Activated naive CD4-positive, alpha-beta T cell treated with anti-CD3 and anti-CD28 coated beads for 36 hours (primary cell): ENCODE measurements at places on chromosomes 4 and X. TPM values are rescaled to one million over a fixed set of nuclear protein-coding genes. Genes with fewer than 3 reads are reported as not detected.
A peak's percentile ranks its signal among the peaks of the same experiment; 100 is the strongest.

DNA sequence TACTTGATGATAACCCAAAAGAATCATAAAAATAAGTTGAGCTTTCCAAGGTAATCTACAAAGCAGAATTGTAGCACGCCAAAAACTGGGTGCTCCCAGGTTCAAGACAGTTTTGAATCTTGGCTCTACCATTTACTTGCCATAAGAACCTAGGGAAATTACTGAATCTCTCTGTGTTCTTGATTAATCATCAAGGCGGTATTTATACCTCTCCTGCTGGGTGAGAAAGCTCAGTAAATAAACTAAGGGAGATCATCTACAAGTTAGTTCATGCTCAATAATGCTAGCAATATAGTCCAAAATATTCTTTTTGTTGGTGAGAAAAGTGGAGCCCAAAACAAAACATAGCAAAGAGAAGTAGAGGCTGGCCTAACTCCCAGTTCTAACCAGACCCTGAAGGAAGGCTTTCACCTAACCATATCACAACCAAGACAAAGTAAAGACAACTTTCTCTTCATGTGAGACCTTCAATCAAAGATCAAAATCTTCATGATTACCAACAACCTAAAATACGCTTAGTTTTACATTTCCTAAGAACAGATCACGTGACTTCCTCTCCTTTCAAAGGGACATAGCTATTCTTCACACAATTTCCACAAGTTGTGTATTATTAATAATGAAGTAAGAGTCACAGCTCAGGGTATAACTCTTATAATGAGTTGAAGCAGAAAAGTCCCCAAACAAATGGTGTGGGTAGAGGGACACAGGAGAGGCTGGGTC is 34.4 kb downstream of the TNIP3 start:
- no peaks in the 10 kb centered on the region for H3K27me3 ChIP-seq
- no peak overlapping the region for H3K27ac ChIP-seq
- H3K4me3 ChIP-seq = no peak overlapping the region
- DNase-seq = no peak

DNA sequence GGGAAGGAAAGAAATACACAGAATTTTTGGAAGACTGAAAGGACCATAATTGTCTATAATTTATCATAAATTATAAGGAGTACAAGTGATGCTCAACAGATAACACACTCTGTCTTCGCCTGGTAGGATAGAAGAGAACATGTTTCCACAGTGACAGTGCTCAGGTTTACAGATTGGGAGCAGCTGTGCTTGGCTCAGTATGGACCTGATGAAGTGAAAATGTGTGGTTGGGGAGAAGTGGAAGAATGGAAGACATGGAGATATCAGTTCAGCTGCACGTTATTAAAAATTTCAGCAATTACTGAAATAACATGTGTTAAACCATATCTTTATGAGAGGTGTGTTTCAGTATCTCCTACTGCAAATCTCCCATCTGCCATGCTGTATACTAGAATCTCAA is 90.6 kb downstream of the TLL1 start:
- no peaks in the 10 kb centered on the region for H3K27me3 ChIP-seq
- no peaks in the 10 kb centered on the region for H3K36me3 ChIP-seq
- no peak for DNase-seq
- H3K4me1 ChIP-seq = no peaks in the 10 kb centered on the region
- no peak overlapping the region for H3K4me3 ChIP-seq
- no peak overlapping the region for H3K27ac ChIP-seq

- H3K27me3 ChIP-seq = peaks cover 46% of the 10 kb centered on the region
- peak within 1 kb of the TSS; percentile 58 for H3K4me3 ChIP-seq
- no peaks in the 10 kb centered on the region for H3K36me3 ChIP-seq
These were observed at the start of gene JAKMIP1 for GRCh38 chr4:6200011-6200921. JAKMIP1 (minus strand) TSS chr4:6200549; CDS start chr4:6112850, 87,699 bp downstream.

DNA sequence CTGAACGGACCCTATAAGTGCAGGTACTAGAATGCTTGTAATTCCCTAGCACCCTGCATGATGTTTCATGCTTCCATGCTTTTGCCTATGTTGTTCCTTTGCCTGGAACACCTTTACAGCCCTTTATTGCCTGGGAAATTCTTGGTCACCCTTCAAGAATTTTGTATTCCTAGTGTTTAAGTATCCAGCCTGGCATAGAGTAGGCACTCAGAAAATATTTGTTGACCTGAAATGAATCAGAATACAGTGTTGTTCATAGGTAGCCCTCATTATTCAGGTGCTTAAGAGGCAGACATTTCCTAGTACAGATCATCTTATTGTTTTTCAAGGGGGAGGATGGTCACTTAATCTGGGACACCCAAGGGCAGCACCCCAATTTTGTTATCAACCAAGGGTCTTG is 75.3 kb downstream of the AKAP4 start:
- H3K4me1 ChIP-seq = no peaks in the 10 kb centered on the region
- H3K27me3 ChIP-seq = peaks cover 6% of the 10 kb centered on the region
- H3K27ac ChIP-seq = no peak overlapping the region
- no peak overlapping the region for H3K4me3 ChIP-seq

MAGEA11 gene
- total RNA-seq = not detected

PASD1 gene
- total RNA-seq = not detected

TENM3 gene
- total RNA-seq = not detected

DNA sequence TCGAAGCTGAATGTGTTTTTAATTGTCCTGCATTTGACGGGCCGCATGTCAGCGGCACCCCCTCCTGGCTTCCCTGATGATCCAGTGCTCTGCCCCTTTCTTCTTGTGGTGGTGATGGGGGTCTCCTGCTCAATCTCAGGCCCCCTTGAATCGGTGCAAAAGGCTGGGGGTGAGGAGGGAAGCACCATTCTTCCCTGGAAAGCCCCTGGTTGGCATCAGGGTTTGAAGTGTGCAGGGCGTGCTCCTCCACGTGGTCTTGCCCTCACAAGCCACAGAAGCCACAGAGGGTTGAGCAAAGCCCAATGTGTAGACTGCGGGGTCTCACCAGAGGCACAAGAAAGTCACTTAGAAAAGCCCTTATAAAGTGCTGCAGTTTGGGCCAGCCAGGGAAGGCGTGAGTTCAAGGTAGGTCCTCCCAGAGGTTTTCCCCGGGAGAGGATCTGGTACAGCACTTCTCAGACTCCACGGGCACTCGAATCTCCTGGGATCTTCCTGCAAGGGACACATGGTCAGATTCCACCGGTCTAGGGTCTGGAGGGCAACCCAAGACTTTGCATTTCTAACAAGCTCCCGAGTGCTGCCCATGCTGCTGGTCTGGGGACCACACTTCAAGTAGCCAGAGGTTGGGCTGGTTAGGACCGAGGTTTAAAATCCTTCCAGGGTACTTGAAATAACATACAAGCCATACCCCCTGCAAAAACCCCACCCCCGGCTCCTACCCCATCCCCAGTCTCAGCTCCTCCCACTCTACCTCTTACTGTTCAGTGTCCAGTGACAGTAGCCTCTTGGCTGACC is 35.1 kb downstream of the PSAPL1 start:
- no peaks in the 10 kb centered on the region for H3K36me3 ChIP-seq
- H3K27me3 ChIP-seq = peaks cover 12% of the 10 kb centered on the region
- H3K27ac ChIP-seq = no peak overlapping the region
- H3K4me3 ChIP-seq = no peak overlapping the region

IDH3G gene
- total RNA-seq = 49.9 TPM

GRCh38 chrX:137051978-137052642 is 18.3 kb upstream of the GPR101 start:
- H3K36me3 ChIP-seq = no peaks in the 10 kb centered on the region
- peak; percentile 82 for DNase-seq
- peak overlapping the region; percentile 63 for H3K27ac ChIP-seq
- peak overlapping the region; percentile 86 for H3K4me3 ChIP-seq
- H3K27me3 ChIP-seq = peaks cover 20% of the 10 kb centered on the region
- H3K4me1 ChIP-seq = peaks cover 4% of the 10 kb centered on the region

BST1 gene
- total RNA-seq = 0.74 TPM

GRCh38 chr4:137968956-137969678 is 273.0 kb downstream of the SLC7A11 start:
- H3K4me3 ChIP-seq = no peak overlapping the region
- H3K36me3 ChIP-seq = no peaks in the 10 kb centered on the region
- no peak overlapping the region for H3K27ac ChIP-seq
- no peaks in the 10 kb centered on the region for H3K27me3 ChIP-seq

GRCh38 chr4:70768301-70768948 is 46.7 kb downstream of the RUFY3 start:
- no peaks in the 10 kb centered on the region for H3K27me3 ChIP-seq
- peaks cover 25% of the 10 kb centered on the region for H3K36me3 ChIP-seq
- DNase-seq = no peak
